Stimulated activated CD8-positive, alpha-beta memory T cell treated with anti-CD3 and anti-CD28 coated beads, Interleukin-4, amount 100 ng/mL, for 24 hours (primary cell): ENCODE measurements at places on chromosomes 6 and 20.

DNA sequence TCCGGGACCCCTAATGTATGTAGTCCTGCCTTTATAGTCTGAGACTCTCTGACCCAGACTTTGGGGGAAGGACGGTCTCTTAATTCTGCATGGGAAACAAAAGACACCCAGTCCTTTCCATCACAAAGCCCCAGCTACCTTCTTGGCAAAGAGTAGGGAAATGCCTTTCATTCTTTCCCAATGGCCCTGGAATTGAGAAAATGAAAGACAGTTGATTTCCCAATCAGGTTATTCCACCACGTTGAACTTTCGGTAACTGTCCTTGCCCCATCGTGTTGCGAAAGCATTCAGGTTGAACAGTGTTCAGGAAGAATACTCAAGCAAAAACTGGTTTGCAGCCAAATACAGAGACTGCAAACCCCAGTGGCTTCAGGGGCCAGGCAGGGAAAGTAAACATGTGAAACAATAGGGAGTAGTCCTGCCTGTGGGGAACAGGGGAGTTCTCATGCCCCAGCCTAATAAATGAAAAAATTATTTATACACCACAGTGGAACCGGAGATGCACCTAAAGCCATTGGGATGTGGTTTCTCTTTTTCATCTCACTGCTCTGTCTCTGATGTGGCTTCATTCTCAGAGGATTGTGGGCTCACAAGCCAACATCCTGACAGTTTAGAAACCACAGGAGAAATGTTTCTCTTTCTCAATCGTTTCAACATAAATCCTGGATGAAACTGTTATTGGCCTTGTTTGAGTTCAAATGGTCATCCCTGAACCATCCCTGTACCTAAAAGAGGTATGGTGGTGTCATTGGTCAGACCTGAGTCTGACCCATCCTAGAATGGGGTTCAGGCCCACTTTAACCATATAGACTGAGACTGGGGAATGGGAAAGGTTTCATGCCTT lies 44.2 kb upstream of the SLC9A8 start:
- no peak for DNase-seq

GRCh38 chr20:14992961-14993360 lies 655.5 kb upstream of the FLRT3 start:
- DNase-seq: no peak

- DNase-seq: no peak
These were observed 346.2 kb upstream of the MMS22L start for GRCh38 chr6:97629180-97629579.

GRCh38 chr6:119799596-119800509 lies 450.3 kb upstream of the MAN1A1 start:
- DNase-seq: no peak

GRCh38 chr6:160837146-160837545 lies 135.1 kb downstream of the PLG start:
- no peak for DNase-seq

- DNase-seq: no peak
These were observed 7.3 kb upstream of the TENT5A start for GRCh38 chr6:81759782-81760181.

- DNase-seq: no peak
These were observed 107.9 kb upstream of the VGLL2 start for GRCh38 chr6:117157448-117157847.

GRCh38 chr20:4844751-4845465 lies 123.2 kb downstream of the PRND start:
- no peak for DNase-seq

DNA sequence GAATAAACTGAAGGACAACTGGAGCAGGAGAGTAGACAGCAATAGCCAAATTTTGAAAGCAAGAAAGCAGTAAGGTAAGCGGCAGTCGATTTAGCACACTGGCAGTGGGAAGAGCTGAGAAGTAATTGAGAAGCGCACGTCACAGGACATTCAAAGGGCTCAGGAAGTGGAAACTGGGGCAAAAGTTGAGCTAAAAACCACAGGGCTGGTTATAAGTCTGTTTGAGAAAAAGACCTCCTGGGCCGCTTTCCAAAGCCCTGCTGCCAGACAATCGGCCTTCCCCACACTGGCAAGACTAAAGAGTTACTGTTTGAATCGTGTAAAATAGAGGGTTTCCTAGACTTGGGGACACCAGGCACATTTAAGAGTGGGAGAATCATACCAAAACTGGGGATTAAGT lies 161.4 kb downstream of the DNAH8 start:
- no peak for DNase-seq

- DNase-seq: no peak
These were observed 776.1 kb downstream of the TENT5A start for GRCh38 chr6:80976336-80976735.

DNA sequence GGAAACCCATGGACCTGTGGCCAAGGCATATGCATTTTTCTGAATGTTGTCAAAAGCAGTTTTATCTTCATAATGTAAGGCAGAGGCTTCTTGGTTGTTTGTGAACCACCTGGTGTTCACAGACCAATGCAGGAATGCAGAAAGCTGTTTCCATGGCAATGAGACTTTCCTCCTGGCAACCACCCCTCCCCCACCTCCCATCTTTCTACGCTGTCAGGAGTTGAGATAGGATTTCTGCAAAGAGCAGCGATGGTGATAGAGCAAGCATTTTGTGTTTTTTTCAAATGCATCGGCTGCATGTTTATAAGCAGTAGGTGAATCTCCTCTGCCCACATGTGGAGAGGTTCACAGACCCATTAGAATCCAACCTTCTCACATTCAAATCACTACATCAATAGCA lies 114.1 kb upstream of the SMLR1 start:
- DNase-seq: no peak

DNA sequence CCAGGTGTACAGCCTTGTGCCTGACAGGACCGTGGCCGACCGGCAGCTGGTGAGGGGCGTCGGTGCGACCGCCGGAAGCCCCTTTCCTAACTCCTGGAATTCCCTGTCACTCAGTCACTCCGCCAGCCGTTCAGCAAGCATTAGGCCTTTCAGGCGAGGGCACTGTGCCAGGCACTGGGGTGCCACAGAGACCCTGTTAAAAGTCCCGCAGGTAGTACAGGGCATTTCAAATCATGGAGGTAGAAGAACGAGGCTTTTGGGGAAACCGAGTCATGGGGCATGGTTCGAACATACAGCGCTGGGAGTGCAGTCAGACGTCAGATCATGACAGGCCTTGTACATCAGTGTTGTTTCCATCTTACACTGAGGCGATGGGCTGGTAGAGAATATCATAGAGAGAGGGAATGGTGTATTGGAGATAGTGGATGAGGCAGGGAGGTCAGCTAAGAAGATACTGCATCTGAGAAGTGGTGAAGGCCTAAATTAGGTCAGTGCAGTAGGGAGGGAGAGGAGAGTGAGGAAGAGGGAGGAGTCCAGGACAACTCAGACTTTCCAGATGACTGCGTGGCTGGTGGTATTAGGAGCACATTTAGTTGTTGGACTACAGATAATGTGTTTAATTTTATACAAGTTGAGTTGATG lies 892 bp upstream of the DXO start:
- no peak for DNase-seq

DNA sequence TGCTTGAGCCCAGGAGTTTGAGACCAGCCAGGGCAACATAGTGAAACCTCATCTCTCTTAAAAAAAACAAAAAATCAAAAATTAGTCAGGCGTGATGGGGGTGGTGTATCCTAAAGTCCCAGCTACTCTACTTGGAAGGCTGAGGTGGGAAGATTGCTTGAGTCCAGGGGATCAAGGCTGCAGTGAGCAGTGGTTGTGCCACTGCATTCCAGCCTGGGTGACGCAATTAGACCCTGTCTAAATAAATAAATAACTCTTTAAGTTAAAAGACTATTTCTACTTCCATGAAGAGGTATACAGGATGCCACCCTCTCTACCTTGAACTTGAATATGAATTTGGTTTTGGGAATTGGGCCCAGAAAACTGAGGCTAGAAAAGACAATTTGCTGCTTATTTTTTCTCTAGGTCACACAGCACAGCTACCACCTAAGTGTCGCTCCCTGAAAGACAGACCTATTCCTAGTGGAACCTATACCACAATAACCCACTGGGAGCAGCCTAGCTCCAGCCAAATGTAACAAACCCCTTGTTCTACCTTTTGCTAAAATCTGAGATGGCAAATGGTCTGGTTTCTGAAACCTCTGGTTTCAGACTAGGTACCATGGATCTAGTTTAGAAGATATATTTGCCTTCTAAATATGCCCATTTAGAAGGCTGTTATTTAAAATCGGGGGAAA lies 35.2 kb downstream of the HMGCLL1 start:
- DNase-seq: no peak

- DNase-seq: no peak
These were observed 3.4 kb downstream of the SLC32A1 start for GRCh38 chr20:38727607-38728190.

DNA sequence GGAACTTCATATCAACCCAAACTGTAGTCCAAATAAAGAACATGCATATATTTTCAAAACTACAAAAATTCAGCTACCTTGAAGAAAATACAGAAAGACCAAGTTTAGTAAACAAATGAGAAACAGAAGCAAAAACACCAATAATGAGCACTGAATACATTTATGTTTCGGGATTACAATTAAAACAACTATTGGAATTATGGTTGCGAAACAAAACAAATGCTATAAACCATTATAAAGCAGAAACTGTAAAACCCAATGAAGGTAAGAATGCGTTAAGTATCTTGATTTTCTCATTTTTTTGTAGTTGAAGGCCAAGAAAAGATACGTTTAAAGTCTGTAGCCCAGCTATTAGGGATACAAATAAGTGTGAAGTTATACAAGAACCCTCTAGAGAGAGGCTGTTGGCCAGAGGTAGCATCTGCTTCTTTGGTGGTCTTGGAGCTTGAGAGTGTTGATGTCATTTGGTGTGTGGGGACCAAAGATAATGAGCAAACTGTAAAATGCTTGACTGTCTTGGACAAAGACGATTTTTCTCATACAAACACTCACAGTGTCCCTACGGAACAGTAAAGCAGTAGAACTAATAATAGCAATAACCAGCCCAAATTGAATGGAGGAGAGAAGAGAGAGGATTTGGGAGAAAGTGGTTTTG lies 111.5 kb downstream of the PRND start:
- no peak for DNase-seq

DNA sequence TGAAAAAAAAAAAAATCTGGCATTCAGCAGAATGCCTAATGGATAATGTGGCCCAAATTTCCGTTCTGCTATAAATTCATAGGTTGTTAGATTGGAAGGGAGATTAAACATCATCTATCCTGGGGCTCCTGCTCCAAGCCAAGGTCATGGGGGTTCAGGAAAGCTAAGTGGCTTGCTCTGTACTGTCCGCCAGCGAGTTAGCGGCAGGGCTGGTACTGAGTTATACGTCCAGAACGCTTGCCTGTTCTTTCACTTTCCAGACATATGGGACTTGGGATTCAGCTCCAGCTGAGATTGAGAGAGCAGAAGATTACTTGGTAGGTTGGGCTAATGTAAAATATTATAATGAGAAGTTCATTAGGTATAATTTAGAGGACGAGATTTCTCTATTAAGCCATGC lies 858 bp downstream of the RWDD1 start:
- no peak for DNase-seq
